Activated CD4-positive, alpha-beta T cell treated with anti-CD3 and anti-CD28 coated beads, Interleukin-2, amount 10 ng/mL, durations not matched to agents 24 days and 14 days (primary cell): ENCODE measurements at places on chromosomes 3 and 15. TPM values are rescaled to one million over a fixed set of nuclear protein-coding genes. Genes with fewer than 3 reads are reported as not detected.

CDHR4 gene
- not detected in 2 replicates for total RNA-seq

RNF7 gene
- total RNA-seq = 67.3 and 72.5 TPM in 2 replicates

PLCB2 gene
- 82.7 and 95.7 TPM in 2 replicates for total RNA-seq

EPHB1 gene
- total RNA-seq = 1.6 and 2.3 TPM in 2 replicates

TOPBP1 gene
- 92.6 and 97.9 TPM in 2 replicates for total RNA-seq

MEGF11 gene
- total RNA-seq = not detected in 2 replicates

GREM1 gene
- total RNA-seq = not detected in 2 replicates

XCR1 gene
- 0.05 TPM in 1 of 2 replicates, not detected in the other for total RNA-seq

GOLGA8R gene
- 1.3 and 1.5 TPM in 2 replicates for total RNA-seq

VPS33B gene
- 18.9 and 19.5 TPM in 2 replicates for total RNA-seq

PSTPIP1 gene
- total RNA-seq = 182 and 186 TPM in 2 replicates

ROPN1 gene
- not detected in 2 replicates for total RNA-seq

IQCF5 gene
- total RNA-seq = not detected in 2 replicates

SLC28A2 gene
- not detected in 2 replicates for total RNA-seq

LACTB gene
- 15.7 and 18.1 TPM in 2 replicates for total RNA-seq

CA12 gene
- 0.43 and 0.63 TPM in 2 replicates for total RNA-seq

LYSMD4 gene
- total RNA-seq = 6.4 and 6.6 TPM in 2 replicates

TMC3 gene
- not detected in 2 replicates for total RNA-seq

DNA sequence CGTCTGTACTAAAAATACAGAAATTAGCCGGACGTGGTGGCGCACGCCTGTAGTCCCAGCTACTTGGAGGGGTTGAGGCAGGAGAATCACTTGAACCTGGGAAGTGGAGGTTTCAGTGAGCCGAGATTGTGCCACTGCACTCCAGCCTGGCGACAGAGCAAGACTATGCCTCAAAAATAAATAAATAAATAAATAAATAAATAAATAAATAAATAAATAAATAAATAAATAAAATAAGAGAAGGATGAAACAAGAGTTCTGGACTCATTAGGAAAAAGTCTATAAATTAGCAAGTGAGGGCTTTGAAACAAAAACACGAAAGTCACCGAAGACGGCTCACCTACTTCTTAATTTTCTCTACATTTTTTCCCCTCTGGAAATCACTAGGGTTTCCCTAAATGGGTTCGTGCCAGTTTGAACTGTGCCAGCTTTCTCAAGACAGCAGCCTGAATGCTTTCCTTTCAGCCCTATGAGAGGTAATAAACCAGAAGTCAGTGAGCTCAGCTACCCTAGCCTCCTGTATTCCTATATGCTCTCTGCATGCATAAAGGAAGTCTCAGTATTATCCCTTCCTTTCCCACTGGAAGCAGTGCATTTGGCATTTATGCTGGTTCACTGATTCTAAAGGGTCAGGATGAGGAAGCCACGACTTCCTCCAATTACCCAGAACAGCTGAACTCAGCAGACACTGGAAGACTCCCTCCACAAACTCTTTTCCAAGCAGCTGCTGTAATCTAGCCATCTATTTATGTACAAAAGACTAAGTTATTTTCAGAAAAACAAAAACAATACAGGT lies 266.9 kb downstream of the ZBBX start:
- DNase-seq = no peak

- peak; percentile 96 for DNase-seq
These were observed 6.2 kb upstream of the TLR9 start for GRCh38 chr3:52231502-52232278.

- DNase-seq = no peak
These were observed 87.2 kb downstream of the DNAJC13 start for GRCh38 chr3:132504375-132504933.

DNA sequence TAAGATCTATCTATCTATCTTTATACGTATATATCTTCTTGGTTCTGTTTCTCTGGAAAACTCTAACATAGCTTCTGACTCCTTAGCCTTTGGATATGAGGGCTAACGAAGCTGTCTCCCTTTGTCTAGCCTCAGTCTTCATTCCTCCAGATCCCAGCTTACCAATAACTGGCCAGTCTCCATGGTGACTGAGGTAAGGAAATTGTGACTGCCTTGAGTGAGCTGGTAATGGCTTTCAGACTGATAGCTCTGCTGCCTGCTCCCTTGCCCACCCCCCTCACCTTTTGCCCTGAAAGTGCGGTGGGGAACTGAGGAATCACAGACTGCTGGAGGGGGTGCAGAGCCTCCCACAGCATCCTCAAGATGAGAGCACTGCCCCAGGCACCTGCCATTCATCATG lies 65.8 kb upstream of the ABHD17C start:
- no peak for DNase-seq

DNA sequence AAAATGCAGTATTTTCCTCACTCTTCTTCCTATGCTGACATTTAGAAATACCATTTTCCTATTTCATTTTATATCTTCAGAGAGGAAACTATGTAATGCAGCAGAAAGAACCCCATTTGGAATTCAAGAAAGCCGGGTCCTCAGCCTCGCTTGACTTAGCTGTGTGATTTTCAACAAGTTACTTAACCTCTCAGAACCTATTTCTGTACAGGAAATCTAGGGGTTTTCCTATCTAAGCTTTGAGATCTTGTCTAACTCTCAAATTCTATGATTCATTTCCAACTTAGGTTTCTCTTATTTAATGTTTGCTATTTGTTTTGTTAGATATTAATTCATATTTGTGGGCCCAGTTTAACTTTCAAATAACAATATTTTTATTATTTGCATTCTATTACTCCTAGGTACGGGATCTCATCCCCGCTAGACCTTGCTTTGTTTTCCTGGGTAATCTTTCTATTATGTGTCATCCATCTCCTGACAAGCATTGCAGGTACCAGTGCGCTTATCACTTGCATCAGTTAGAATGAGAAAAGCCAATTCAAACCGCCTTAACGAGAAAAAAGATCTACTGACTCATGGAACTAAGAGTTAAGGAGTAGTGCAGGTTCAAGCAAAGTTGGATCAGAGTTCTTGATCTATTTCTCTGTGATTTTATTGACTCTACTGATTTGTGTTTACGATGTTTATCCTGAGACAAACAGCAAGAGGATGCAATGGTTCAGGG lies 70.6 kb upstream of the BHLHE40 start:
- peak; percentile 76 for DNase-seq

- DNase-seq = no peak
These were observed 433.3 kb downstream of the FOXP1 start for GRCh38 chr3:71149959-71150954.

- DNase-seq = peak; percentile 54
These were observed 159.0 kb upstream of the CHRNA7 start for GRCh38 chr15:31871166-31871886.

GRCh38 chr3:14900881-14901873 lies 46.2 kb upstream of the NR2C2 start:
- no peak for DNase-seq

GRCh38 chr3:160695915-160696327 lies 19.0 kb downstream of the ARL14 start:
- no peak for DNase-seq

DNA sequence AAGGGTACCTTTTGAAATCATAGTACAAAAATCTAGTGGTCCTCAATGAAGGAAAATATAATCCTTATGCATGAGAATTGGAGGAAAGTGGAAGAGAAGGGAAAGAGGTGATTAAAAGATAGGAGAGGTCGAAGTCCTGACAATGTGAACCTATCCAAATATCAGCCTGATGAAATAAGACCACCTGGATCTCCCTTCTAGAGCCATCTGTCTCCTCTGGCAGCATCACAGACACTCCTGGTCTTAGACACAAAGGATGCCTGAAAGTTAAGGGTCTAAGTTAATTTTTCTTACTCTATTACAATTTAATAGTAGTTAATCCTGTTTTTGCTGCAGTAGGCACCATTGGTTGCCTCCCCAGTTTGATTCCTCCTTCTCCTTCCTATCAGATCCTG lies 11.1 kb upstream of the TMED3 start:
- no peak for DNase-seq

- no peak for DNase-seq
These were observed 20.6 kb upstream of the ADCY5 start for GRCh38 chr3:123469323-123469995.

- DNase-seq = no peak
These were observed 69.7 kb downstream of the PDZRN3 start for GRCh38 chr3:73555076-73555475.

DNA sequence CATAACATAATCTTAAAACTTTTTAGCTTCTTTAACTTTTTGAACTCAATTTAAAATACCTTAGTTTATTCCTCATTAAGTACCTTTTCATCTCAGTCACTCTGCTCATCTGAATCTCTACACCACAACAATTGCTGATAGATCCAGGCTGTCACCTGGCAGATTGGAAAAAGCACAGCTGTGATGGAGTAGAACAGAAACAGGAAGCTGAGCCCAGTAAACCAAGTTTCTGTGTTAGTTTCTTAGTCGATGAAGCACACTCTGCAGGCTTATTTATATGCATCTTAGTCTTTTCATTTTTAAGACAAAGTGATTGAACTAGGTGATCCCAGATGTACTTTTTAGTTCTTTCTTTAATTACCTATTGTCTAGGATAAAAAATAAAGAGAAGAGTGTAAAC lies 1398.0 kb upstream of the ALCAM start:
- no peak for DNase-seq

- DNase-seq = no peak
These were observed 77.2 kb upstream of the TSC22D2 start for GRCh38 chr3:150330872-150331271.

DNA sequence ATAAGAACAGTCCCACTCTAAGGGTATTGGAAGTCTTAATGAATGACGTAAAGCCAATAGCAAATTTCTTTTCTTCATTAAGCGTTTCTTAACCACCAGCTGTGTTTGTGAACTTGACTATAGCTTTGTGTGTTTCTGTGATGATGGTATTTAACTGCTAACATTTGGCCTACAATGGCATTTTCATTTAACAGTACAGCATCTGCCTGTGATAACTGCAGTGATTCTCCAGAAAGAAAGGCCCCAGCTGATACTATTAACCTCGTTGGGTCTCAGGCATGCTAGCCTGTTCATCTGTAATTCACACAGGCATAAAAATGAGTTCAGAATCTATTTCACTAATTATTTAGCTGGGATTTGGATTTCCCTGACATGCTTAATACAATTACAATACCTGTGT lies 121.9 kb downstream of the NECTIN3 start:
- DNase-seq = no peak

- no peak for DNase-seq
These were observed 54.5 kb downstream of the PLXNA1 start for GRCh38 chr3:127037418-127037841.

DNA sequence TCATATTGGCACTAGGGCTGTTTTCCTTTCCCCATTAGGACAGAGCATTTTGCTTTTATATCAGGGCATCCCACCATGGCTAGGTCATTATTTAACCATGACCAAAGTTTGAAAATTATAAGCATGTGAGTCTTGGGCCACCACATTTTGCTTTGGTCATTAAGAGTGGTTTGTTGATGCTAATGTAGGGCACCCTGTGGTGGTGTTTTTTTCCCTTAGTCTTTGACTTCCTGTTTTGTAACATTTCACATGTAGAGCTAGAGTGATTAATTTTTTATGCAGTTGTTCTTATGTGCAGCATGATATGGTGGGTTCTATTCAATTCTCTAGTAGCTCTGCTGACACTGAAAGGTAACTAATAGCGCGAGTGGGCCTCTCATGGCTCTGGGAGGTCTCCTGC lies 249.6 kb upstream of the ROBO1 start:
- DNase-seq = no peak

- no peak for DNase-seq
These were observed 6.0 kb upstream of the CEMIP start for GRCh38 chr15:80773122-80773551.

GRCh38 chr3:172388412-172389078 lies 59.7 kb downstream of the GHSR start:
- peak; percentile 38 for DNase-seq

- DNase-seq = no peak
These were observed 15.8 kb upstream of the STIMATE start for GRCh38 chr3:52912885-52913731.

GRCh38 chr3:189322339-189322738 lies 150.6 kb downstream of the TPRG1 start:
- no peak for DNase-seq

DNA sequence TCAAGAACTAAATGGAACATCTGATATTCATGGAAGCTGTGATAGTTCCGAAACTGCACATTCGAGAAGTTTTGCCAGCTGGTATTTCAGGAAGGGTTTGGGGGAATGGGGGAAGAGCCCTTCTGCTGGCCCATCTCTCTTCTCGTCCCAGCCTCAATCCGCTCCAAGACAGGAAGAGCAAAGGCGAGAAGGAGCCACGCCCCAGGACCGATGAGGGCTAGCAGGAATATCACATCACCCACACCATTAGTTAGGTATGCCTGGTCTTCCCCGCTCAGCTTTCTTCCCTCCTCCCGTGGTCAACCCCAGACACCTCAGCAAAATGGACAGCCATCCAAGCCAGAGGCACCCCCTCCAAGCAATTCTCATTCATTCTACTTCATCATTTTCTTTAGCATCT lies 14.9 kb upstream of the PCSK6 start:
- DNase-seq = peak; percentile 32

DNA sequence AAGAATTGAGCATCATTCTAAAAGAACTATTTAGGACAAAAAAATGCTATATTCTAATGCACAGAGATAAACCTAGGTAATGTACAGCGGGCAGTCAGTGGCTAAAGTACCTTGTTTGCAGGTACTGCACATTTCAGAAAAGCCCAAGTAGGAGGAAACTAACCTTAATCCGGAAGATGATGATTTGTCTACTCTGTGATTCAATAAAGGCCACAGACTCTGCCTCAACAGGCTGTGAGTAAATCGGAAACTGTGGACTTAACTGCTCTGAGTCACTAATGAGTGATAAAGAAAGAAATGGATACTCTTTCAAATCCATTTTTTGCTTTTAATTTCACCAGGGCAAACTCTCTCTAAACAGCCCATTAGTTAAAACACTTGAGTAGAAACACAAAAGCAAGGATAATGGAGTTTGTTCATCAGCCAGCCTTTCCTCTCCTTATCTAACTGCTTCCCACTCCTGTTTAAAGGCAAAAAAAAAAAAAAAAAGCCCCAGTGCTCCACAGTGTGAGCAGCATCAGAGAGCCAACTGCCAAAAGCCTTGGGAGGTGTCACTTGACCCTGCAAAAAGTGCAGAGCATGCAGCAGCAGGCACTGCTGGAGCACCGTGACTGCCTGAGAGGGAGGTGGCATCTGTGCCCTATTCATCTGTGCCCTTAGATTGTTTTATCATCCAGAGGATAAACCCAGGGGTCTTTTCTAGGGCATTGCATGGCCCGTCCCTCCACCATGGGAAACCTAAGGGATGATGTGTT lies 187.7 kb downstream of the SATB1 start:
- no peak for DNase-seq

DNA sequence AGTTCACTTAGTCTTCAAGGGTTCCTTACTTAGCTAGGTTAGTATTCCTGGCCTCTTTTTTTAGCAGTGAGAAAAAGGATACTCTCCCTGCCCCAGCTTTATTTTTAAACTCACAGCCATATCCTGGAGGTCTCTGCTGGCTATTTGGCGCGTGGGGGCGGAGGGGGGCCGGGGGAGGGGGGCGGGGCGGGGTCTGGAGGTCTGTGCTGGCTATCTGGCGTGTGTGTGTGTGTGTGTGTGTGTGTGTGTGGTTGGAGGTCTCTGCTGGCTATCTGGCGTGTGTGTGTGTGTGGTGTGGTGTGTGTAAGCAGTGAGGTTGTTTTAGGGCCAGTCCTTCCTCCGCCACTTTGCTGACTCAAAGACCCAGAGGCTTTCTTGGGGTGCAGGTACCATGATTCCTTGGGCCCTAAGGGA lies 579 bp upstream of the PLAAT1 start:
- DNase-seq = no peak
